ENCODE measurements at places on chromosomes 7 and 10. TPM values are rescaled to one million over a fixed set of nuclear protein-coding genes. Genes with fewer than 3 reads are reported as not detected.

Gene ZNF680
- total RNA-seq, result 4.5 TPM

Gene GIMAP8
- 0.19 TPM for total RNA-seq

Gene ACSL5
- not detected for total RNA-seq

Gene CNTNAP2
- total RNA-seq, result 0.53 TPM

Gene EVX1
- not detected for total RNA-seq

Gene GPC2
- 1.1 TPM for total RNA-seq

Gene SRRM3
- 0.30 TPM for total RNA-seq

Gene NIPSNAP2
- total RNA-seq, result 53.3 TPM

Gene ASB10
- total RNA-seq, result not detected

Gene DHX32
- total RNA-seq, result 34.6 TPM

Gene SPDYE1
- total RNA-seq, result not detected

Gene PIK3CG
- total RNA-seq, result not detected

Gene ANLN
- 102 TPM for total RNA-seq

Gene FGL2
- 0.15 TPM for total RNA-seq

All from hair follicular keratinocyte (primary cell).